Activated CD4-positive, CD25-positive, alpha-beta regulatory T cell treated with anti-CD3 and anti-CD28 coated beads, Interleukin-2, amount 50 U/mL, for 24 hours (primary cell): ENCODE measurements at places on chromosomes 16 and 17.
A peak's percentile ranks its signal among the peaks of the same experiment; 100 is the strongest.

GRCh38 chr17:8964801-8965393 lies 610 bp downstream of the PIK3R5 start:
- ATAC-seq = peak; percentile 36

DNA sequence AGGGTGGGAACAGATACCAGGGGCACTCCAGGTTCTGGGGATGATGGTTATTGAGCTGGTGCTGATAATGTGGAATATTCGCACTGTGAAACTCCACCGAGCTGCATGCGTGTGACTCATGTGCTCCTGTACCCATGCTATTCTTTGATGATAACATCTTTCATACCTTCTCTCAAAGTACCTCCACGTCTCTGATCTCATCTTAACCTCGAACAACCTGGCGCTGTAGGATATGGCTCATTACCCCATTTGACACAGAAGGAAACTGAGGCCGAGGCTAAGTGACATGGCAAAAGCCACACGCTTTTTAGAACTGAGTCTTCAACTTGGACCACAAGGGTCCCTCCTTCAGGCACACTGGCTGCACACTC lies 30.2 kb upstream of the MRPS23 start:
- peak; percentile 89 for ATAC-seq

DNA sequence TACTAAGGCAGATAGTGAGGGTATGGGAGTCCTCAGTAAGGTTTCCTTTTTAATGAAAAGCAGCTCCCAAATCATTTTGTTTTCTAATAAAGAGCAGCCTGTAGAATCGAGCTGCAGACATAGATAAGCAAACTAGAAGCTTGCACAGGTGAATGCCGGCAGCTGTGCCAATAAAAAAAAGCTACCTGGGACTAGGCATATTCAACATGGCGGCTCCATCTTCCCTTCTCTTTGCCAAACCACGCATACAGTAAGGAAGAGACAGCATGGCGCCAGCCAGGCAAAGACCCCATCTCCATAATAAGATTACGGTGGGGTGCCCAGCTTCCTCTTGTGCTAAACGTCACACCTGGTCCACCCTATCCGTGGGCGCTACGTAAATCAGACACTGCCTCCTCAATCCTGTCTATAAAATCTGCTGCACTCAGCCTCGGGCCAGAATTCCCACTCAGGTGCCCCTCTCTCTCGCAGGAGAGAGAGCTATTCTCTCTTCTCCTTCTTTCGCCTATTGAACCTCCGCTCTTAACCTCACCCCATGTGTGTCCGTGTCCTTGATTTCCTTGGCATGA lies 92.7 kb upstream of the FA2H start:
- no peak for ATAC-seq

DNA sequence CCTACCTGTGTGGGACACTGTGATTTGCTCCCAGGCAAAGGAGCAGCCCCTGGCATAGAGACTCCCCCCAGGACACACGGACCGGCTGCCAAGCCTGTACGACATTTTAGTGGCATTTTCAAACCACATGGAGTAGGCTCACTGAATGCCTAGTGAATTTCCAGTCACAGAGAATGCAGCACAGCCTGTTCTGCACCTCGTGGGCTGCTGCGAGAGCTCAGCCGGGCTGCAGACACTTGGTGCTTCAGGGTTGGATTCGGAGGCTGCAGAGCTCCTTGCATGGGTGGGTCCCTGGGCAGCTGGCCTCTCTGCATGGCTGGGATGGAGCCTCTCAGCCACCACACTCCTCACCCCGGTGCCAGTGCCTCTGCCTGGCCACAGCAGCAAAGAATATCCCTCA lies 51.2 kb upstream of the HNF1B start:
- no peak for ATAC-seq

GRCh38 chr17:57352665-57353175 lies 96.4 kb downstream of the MSI2 start:
- no peak for ATAC-seq

- peak; percentile 65 for ATAC-seq
These were observed 91.0 kb downstream of the GSG1L start for GRCh38 chr16:27972500-27972899.

DNA sequence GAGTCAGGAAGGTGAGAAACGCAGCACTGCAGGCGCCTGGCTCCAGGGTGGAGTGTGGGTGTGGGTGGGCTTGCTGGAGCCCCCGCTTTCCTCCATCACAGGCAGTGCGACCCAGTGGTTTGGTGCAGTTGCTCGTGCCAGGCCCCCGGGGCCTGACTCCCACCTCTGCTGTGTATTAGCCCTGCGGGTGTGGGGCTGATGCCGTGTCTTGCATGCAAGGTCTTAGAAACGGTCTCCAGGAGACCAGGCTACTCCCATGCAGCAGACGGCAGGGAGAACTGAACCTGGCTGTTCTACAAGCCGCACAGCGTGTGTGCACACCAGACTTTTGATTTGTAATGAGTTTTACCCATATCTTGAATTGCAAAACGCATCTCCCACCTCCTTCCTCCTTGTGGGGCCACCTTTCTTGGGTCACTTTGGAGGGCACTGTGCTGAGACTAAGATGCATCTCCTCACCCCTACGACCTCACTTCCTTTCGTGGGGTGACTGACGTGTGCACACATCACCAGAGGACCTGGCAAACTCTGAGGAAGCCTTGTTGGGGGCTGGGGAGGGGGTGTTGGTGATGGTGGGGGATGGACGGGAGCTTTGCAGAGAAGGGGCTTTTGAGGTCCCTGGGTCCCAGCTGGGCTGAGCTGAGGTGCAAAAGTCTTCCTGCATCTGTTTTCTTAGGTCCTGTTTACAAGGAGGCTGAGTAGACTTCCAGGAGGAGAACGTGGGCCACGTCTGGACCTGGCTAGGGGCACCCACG lies 101.8 kb upstream of the TNRC6C start:
- ATAC-seq = no peak

DNA sequence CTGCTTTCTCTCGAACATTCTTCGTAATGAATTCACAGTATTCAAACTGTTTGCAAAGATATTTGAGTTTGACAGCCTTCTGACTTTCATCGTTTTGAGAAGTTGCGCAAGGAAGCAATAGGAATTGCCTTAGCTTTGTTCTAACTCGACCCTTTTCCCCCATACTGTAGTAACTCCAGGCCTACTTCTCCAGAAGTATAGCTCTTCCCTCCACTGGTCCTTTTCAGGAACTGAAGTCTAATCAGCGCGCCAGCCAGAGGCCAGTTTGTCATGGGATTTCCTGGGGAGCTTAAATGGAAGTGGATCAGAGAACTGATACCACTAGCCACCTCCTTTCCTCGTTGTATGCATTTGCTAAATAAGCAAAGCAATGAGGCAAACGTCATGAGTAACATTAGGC lies 27.9 kb downstream of the CDR2 start:
- no peak for ATAC-seq

DNA sequence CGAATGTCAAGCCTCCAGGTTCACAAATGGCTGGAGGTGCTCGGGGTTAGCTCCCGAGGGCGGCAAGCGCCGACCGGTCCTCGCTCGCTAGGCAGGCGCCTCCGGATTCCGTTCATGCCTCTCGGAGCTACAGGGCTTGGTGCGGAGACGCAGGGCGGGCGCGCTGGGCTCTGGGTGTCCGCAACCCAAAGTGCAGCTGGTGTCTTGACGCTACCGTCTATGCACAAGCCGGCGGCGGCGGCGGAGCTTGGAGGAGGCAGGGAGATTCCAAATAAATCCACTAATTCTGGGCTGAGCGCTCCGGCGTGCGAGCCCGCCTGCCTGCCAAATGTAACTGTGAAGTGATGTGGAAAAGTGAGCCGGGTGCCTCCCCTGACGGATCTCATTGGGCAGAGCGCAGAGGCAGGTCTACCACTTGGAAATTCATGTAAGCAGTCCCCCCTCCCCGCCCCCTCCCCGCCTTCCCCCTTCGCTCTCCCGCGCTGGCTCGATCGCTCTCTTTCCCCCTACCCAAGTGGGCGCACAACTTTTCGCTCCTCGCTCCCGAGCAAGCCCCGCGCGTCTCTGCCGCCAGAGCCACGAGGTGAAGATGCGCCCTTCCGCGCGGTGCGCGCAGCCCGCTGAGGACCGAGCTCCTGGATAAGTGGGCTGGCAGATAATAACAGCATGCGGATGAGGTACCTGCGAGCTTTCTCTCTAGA lies at the start of gene CDH8:
CDH8 (minus strand) TSS at position 338 of the 701 bp plus-strand sequence. CDS start 15,035 bp downstream, outside the sequence.
- ATAC-seq = no peak
